Activated CD4-positive, alpha-beta T cell treated with anti-CD3 and anti-CD28 coated beads, Interleukin-10, Interleukin-2, amounts not matched to agents 100 ng/mL and 50 ng/mL, durations not matched to agents 16 hours and 8 hours (primary cell): ENCODE measurements at places on chromosomes 2 and 18.

- no peak for DNase-seq
Measured at GRCh38 chr2:70979180-70979488, 704 bp downstream of the ANKRD53 start.

DNA sequence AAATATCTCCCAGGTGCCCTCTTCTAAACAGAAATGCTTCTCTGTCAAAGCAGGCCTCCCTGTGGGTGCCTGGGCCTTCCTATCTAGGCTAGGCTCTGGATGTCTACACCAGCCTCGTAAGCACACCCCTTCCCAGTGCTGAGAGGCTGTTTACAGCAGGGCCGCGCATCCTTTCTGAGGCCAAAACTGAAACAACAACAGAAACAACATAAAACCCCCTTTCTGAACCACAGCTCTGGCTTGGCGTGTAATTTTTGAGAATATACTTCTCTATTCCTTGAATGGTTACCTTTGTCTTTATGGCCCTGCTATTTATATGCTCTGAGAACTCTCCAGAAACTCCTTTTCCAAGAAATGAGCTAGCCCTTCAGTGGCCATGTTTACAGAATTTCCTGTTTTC lies 118.4 kb downstream of the BCL2L11 start:
- DNase-seq, result peak; percentile 16

GRCh38 chr2:209389171-209389618 lies 34.7 kb upstream of the MAP2 start:
- DNase-seq, result no peak

GRCh38 chr2:47070920-47071824 lies 83.9 kb downstream of the STPG4 start:
- DNase-seq, result peak; percentile 73

DNA sequence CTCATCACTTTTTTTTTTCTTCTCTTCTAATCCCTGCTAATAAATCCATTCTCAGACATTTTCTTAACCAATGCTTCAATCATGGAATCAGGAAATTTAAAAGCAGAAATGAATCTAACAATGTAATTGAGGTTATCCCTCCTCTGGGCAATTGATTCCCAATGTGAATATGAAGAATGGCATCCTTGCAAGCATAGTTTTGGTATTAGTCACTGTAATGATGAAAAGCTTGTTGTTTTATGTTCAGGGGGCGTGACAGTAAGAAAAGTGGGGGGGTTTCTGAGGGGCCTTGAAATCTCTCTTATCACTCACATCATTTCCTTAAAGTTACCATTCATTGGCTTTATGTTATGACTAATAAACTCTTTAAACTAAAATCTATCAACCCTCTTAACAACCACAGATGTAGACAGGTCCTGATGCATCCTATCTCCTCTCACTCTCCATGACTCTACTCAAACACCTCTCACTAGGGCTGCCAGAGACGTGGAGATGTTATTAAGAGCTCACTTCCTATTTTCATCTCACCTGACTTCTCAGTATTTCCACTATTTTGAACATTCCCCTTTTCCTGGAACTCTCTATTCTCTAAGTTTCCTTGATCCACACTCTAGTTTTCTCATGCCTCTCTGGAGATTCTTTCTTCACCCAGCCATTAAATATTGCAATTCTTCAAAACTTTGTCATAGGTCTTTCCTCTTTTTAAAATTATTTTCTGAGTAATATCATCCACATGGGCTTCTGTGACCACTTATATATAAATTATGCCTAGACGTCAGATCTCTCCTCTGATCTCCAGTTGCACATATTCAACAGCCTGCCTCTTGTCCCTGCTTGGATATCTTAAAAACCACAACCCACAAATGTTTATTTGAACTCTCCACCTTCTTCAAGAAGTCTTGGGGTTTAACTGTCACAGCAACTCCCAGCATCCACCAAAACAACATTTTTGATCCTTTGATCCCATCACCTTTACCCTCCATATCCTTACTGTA lies 332.9 kb downstream of the CDH2 start:
- DNase-seq, result no peak
